Natural killer cell (primary cell): ENCODE measurements at places on chromosomes 13 and 19. TPM values are rescaled to one million over a fixed set of nuclear protein-coding genes. Genes with fewer than 3 reads are reported as not detected.
A peak's percentile ranks its signal among the peaks of the same experiment; 100 is the strongest.

GRCh38 chr13:68714292-68714691 lies 1393.3 kb upstream of the ATXN8OS start:
- DNase-seq, result no peak
- H3K27ac ChIP-seq, result no peak overlapping the region
- H3K4me3 ChIP-seq, result no peak overlapping the region
- H3K36me3 ChIP-seq, result no peaks in the 10 kb centered on the region
- no peaks in the 10 kb centered on the region for H3K4me1 ChIP-seq

Gene LRRC63
- total RNA-seq, result 0.40 TPM

DNA sequence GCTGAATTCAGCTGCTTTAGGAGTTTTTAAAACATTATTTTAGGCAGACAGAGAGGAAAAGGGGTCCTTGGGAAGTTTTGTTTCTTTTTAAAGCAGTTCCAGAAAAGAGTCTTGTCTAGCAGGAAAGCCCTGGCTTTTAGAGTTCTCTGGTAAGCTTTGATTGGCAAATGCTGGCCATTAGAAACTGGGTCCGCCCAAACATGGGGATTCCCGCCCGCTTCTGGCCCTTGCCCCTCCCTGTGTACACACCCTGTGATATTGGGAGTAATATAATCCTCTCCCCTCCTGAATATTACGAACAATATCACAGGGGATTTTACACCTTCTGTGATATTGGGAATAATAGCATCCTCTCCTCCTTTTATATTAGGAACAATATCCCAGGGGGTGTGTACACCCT lies 58.9 kb downstream of the ERICH4 start:
- H3K27me3 ChIP-seq, result no peaks in the 10 kb centered on the region
- H3K36me3 ChIP-seq, result no peaks in the 10 kb centered on the region
- DNase-seq, result no peak
- H3K4me3 ChIP-seq, result no peak overlapping the region

- H3K4me1 ChIP-seq, result no peaks in the 10 kb centered on the region
- no peaks in the 10 kb centered on the region for H3K36me3 ChIP-seq
Observed at GRCh38 chr13:19266979-19267378, 85.4 kb upstream of the TUBA3C start.

DNA sequence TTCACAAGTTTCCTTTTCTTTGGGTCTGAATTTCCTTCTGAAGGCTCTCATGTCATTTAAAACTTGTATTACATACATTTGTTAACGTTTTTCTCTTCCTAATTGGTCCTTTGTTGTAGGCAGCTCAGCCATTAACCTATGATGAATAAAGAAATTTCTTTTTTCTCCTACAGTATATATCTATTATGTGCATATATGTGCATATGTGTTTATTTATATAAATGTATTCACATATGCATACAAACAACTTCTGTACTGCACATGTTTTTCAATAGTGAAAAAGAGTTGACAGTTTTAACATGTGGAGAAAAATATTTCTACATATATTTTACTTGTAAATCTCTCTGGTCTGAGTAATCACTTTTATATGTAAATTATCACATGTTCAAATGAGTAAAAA lies 1674.9 kb upstream of the PCDH20 start:
- no peak for DNase-seq
- no peaks in the 10 kb centered on the region for H3K36me3 ChIP-seq
- no peak overlapping the region for H3K4me3 ChIP-seq
- no peaks in the 10 kb centered on the region for H3K27me3 ChIP-seq

GRCh38 chr19:5823579-5824281 lies 15.8 kb downstream of the FUT6 start:
- H3K27ac ChIP-seq, result no peak overlapping the region
- H3K36me3 ChIP-seq, result no peaks in the 10 kb centered on the region
- H3K4me1 ChIP-seq, result peaks cover 18% of the 10 kb centered on the region
- no peak overlapping the region for H3K4me3 ChIP-seq

Gene ZNF682
- total RNA-seq, result 13.4 TPM

- DNase-seq, result no peak
- H3K36me3 ChIP-seq, result no peaks in the 10 kb centered on the region
- H3K4me1 ChIP-seq, result no peaks in the 10 kb centered on the region
- H3K4me3 ChIP-seq, result no peak overlapping the region
Observed at GRCh38 chr13:73417012-73417615, 358.3 kb downstream of the KLF5 start.

Gene PRDX2
- total RNA-seq, result 28.8 TPM

Gene CLEC17A
- total RNA-seq, result 0.45 TPM

Gene OLFM2
- 1.5 TPM for total RNA-seq

Gene CACNG7
- not detected for total RNA-seq

- H3K36me3 ChIP-seq, result no peaks in the 10 kb centered on the region
Observed at GRCh38 chr13:82654861-82655855, 1227.1 kb downstream of the SLITRK1 start.

DNA sequence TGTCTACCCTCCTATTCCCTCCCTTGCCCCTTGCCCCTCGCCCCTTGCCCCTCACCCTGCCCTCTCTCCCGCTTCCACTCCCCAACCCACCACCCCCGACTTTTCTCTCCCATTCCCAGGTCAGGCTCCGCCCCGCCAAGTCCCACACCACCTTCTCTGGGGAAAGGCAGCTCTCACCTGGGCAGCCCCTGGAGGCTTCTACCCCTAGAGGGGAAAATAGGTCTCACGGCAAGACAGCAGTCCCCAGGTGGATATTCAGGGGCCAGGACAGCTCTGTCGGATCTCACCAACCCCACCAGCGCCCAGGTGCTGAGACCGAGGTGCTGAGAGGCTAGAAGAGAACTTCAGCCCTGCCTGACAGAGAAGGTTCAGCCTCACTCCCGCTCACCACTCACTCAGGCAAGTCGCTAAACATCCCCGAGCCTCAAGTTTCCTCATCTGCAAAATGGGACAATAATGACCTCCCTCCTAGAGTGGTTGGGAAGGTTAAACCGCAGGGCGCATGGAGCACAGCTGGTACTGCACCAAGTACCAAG lies 1.4 kb upstream of the ERFL start:
- no peak overlapping the region for H3K27ac ChIP-seq
- H3K4me1 ChIP-seq, result peaks cover 50% of the 10 kb centered on the region
- no peaks in the 10 kb centered on the region for H3K36me3 ChIP-seq

GRCh38 chr19:30563691-30564090 lies 191.5 kb downstream of the ZNF536 start:
- H3K27me3 ChIP-seq, result no peaks in the 10 kb centered on the region
- no peaks in the 10 kb centered on the region for H3K36me3 ChIP-seq
- no peak overlapping the region for H3K4me3 ChIP-seq
- no peaks in the 10 kb centered on the region for H3K4me1 ChIP-seq
- DNase-seq, result no peak

DNA sequence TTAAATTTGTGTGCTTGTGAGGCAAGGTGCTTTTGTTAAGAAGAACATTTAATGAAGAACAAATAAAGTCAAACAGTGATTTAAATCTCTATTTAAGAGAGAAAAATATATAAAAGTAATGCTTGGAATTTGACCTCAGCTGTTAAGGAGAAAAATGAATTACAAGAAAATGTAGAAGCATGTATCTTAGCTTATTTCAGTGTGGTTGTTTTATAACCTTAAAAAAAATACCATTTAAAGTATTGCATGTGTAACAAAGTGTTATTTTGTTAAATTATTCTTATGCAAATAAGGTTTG lies 537.0 kb upstream of the SPRY2 start:
- H3K27me3 ChIP-seq, result no peaks in the 10 kb centered on the region
- no peaks in the 10 kb centered on the region for H3K36me3 ChIP-seq
- no peak for DNase-seq
- peaks cover 4% of the 10 kb centered on the region for H3K4me1 ChIP-seq

DNA sequence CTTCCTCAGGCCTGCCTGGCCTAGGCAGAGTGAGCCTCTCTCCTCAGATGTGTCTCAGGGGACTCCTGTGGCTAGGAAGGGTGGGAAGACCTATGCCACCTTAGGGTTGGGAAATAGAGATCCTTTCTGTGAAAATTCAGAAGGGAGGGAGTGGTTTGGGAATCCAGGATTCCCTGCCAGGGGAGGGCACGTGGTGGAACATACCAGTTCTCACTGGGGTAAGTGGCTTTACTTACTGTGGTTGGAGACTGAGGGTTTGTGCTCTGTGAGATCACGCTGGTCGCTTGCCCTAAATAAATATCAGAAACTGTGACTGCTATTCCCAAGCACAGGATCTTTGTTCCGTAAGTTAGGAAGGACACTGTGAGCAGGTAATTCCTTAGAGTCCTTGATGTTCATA lies 16.9 kb downstream of the CEACAM1 start:
- H3K4me1 ChIP-seq, result no peaks in the 10 kb centered on the region
- no peak overlapping the region for H3K4me3 ChIP-seq
- no peaks in the 10 kb centered on the region for H3K36me3 ChIP-seq
- H3K27ac ChIP-seq, result no peak overlapping the region

GRCh38 chr13:101258071-101258470 lies 158.2 kb downstream of the NALCN start:
- no peaks in the 10 kb centered on the region for H3K27me3 ChIP-seq
- H3K27ac ChIP-seq, result no peak overlapping the region
- H3K4me1 ChIP-seq, result no peaks in the 10 kb centered on the region
- peak; percentile 16 for DNase-seq
- no peak overlapping the region for H3K4me3 ChIP-seq

Gene RASGRP4
- total RNA-seq, result 2.3 TPM

DNA sequence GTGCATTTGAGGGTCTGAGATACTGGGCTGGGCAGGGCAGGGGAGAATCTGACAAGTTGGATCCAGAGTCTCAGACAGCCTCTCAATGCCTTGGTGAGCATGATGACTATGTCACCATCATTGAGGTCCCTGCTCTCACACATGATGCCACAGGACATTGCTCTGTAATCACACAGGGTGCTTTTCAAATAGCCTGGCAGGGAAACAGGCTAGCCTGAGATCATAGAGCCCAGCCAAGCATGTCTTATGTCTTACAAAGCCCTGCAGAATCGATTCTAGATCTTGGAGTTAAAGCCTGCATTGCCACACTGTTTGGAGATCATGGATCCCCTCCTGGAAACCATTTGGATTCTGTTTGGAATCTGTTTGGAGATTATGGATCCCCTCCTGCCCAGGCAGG lies 5.3 kb downstream of the KCNN1 start:
- DNase-seq, result no peak
- peaks cover 2% of the 10 kb centered on the region for H3K4me1 ChIP-seq
- H3K27ac ChIP-seq, result no peak overlapping the region
- no peaks in the 10 kb centered on the region for H3K36me3 ChIP-seq
- peaks cover 5% of the 10 kb centered on the region for H3K27me3 ChIP-seq

GRCh38 chr13:109816112-109816807 lies 29.9 kb upstream of the IRS2 start:
- no peak overlapping the region for H3K4me3 ChIP-seq
- no peaks in the 10 kb centered on the region for H3K36me3 ChIP-seq
- no peak overlapping the region for H3K27ac ChIP-seq
- H3K4me1 ChIP-seq, result no peaks in the 10 kb centered on the region
- DNase-seq, result no peak
- no peaks in the 10 kb centered on the region for H3K27me3 ChIP-seq

Gene RGS9BP
- total RNA-seq, result 0.40 TPM

DNA sequence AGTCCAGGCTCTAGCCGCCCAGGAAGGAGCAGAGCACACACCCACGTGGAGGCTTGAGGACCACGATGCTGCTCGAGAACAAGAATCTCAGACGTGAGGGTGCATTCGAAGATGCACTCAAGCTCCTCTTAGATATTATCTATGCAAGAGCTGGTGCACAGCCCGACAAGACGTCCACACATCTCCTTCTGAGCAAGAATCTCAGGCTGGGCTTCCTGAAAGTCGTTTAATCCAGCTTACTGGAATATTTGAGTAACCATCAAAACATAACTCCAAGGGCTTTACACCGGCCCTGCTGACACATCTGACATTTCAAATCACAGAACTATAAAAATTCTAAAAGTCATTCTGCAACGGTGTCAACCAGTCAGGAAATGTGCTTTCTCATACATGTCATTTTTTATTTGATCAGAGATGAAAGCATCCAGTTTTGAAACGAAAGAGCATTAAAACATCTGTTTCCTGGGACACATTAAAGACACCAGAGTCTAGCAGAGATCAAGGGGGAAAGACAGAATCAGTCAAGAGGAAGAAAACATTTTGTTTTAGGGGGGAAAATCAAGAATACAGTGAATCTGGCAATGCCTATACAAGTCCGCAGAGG lies 177.7 kb upstream of the IRS2 start:
- no peaks in the 10 kb centered on the region for H3K27me3 ChIP-seq
- H3K4me1 ChIP-seq, result no peaks in the 10 kb centered on the region
- no peak overlapping the region for H3K27ac ChIP-seq
- no peaks in the 10 kb centered on the region for H3K36me3 ChIP-seq
- no peak overlapping the region for H3K4me3 ChIP-seq

- no peaks in the 10 kb centered on the region for H3K27me3 ChIP-seq
- no peak overlapping the region for H3K27ac ChIP-seq
- no peak overlapping the region for H3K4me3 ChIP-seq
- H3K4me1 ChIP-seq, result peaks cover 3% of the 10 kb centered on the region
- H3K36me3 ChIP-seq, result no peaks in the 10 kb centered on the region
- DNase-seq, result no peak
Observed at GRCh38 chr19:29285187-29285687, 72.3 kb upstream of the UQCRFS1 start.

DNA sequence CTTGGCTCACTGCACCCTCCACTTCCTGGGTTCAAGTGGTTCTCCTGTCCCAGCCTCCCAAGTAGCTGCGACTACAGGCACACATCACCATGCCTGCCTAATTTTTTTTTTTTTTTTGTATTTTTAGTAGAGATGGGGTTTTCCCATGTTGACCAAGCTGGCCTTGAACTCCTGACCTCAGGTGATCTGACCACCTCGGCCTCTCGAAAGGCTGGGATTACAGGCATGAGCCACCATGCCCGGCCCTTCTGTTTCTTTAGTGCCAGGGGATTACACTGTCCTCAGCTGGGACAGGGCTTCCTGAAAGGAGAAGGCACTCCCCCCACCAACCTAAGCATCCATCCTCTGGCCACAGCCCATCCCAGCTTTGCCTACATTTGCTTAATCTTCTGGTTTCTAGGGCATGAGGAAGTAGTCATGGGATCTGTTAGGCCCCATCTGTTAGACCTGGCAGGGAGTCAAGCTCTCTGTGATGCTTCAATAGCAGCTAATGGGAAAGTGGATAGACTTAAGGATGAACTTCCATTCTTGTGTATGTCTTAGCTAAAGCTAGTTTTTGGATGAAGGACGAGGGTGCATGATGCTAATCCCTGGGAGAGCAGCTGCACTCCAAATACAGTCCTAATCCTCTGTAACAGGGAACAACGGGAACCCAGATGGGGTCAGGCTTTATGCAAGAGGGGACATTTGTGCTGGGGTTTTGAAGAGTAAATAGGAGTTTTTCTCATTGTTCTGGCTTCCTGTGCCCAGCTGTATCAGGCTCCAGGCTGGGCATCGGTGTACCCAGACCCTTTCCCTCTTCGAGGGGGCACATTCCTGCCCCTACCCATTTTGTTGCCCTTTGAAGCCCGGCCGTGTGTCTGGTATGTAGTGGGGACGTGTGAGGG lies 2.6 kb downstream of the VAV1 start:
- peaks cover 11% of the 10 kb centered on the region for H3K36me3 ChIP-seq
- H3K4me3 ChIP-seq, result no peak overlapping the region
- no peak for DNase-seq
- H3K27ac ChIP-seq, result peak overlapping the region; percentile 37
- H3K27me3 ChIP-seq, result no peaks in the 10 kb centered on the region

Gene HIPK4
- 0.14 TPM for total RNA-seq

- no peak overlapping the region for H3K4me3 ChIP-seq
- no peaks in the 10 kb centered on the region for H3K27me3 ChIP-seq
- no peak for DNase-seq
- H3K4me1 ChIP-seq, result peaks cover 16% of the 10 kb centered on the region
Observed at GRCh38 chr19:45130888-45131615, 29.7 kb downstream of the NKPD1 start.
